ENCODE measurements at places on chromosomes 5 and 9.
A peak's percentile ranks its signal among the peaks of the same experiment; 100 is the strongest.

- no peak for DNase-seq
Measured at GRCh38 chr9:109238125-109238524, 71.1 kb upstream of the FRRS1L start.

DNA sequence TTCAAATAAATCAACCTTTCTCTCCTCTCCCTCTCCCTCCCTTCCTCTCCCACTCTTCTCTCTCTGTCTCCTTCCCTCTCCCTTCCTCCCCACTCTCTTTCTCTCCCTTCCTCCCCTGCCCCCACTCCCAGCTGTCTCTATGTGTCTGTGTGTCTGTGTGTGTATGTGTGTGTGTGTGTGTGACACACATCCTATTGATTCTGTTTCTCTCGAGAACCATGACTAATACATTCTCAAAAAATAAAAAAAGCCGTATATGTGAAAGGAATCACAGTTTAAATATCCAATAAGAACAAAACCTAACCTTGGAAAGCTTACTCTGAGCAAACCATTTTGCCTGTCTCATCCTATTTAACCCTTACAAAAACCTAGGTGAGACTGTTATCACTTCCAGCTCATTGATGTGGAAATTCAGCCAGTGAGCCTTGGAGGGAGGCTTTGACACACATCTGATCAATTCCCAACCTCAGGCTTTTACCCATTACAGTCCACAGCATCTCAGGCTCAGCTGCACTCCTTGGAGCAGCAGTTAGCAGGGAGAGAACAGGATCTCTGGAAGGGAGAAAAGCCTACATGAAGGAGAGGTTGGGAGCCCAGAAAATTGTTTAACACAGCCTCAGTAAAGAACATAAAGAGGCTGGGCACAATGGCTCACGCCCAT, 8.3 kb downstream of the HSD17B3 start:
- DNase-seq, result no peak

GRCh38 chr5:123735384-123735783, 223.4 kb downstream of the CSNK1G3 start:
- DNase-seq, result no peak

DNA sequence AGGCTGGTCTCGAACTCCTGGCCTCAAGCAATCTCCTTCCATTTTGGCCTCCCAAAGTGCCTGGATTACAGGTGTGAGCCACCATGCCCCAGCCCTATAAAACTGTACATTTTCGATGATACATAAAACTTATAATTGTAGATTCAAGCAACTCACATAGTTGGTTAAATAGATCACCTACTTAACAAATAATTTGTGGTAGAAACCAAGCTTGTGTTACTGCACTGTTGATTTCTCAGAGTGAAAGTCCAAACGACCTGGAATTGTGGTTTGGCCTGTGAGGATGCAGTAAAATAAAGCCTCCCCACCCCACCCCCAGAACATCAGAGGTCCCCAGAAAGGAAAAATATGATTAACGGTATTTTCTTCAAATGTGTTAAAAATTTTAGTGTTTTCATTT, 92.7 kb downstream of the TRIO start:
- DNase-seq, result no peak

DNA sequence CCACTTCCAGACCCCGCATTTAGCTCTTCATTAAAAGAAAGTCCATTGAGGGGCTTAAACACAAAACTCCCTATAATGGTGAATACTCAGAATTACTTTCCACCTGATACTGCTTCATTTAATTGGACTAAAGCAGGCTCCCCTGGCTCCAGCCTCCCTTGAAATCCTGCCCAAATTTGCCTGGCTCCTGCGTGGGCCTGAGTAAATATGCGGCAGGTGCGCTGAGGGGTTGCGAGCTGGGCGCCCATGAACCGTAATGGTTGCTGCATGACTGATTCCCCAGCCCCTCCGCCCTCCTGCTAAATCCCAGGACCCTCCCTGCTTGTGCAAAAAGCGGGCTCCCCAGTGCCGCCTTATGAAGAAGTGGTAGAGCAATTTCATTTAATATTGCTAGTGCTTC, 639.7 kb downstream of the BNC2 start:
- DNase-seq, result no peak

GRCh38 chr5:115366223-115366622, 69.8 kb upstream of the CCDC112 start:
- DNase-seq, result no peak

- DNase-seq, result no peak
Measured at GRCh38 chr5:122073864-122074263, 4.2 kb downstream of the LOX start.

- DNase-seq, result no peak
Measured at GRCh38 chr9:106587042-106587441, 275.9 kb upstream of the ZNF462 start.

- no peak for DNase-seq
Measured at GRCh38 chr5:117999939-118000549, 988.3 kb downstream of the DTWD2 start.

DNA sequence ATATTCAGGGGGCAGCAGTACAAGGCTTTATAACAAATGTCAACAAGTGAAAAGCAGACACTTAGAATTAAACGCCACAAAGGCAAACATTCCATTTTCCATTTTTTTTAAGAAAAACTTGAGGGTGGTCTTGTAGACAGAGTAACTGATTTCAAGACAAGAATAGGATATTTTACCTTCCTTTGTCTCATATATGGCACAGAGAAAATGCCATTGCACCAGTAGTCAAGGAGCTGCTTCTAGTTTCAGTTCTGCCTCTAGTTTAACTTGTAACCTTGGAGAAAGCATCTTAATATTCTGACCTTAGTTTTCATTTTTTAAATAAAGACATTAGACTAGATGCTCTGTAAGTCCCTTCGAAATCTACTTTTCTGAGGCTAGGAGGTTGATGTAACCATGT, 355.3 kb upstream of the KCNN2 start:
- DNase-seq, result no peak

GRCh38 chr5:8005416-8005815, 136.5 kb downstream of the MTRR start:
- DNase-seq, result no peak

- DNase-seq, result no peak
Measured at GRCh38 chr9:6460189-6460768, 47.3 kb downstream of the UHRF2 start.

DNA sequence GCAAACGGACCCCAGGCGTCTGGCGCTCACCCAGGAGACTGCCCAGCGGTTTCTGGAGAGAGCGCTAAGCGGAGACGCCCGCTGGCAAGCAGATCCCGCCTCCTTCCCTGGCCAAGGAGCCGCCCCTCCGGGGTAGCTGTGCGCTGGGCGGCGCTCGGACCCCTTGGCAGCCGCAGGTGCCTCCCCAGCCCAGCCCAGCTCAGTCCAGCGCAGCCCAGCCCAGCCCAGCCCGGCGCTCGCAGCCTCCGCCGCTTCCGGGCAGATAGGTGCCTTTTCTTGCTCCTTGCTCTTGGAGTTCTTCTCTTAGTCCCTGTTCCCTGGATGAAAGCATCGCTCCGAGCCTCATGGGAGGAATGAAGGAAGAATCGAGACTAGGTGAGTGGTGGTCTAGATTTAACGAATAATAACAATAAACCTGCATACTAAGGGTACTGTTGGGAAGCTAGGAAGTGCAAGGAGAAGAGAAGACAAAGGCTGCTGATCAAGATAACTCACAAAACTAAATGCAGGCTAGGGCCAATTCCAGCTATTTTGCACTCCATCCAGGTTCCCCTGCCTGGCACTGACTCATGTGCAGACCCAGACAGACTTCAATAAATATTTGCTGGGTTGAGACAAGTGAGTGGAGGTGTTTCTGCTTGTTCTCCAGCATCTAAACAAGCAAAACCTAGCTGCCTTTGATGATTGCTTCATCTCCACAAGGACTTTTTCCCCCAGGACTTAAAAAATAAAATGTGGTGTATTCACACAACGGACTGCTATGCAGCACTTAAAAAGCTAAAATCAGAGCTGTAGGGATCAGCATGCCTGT, at the start of gene STK32A:
Gene STK32A (plus strand): TSS at position 202 of the 811 bp plus-strand sequence. CDS start 4,609 bp downstream, outside the sequence.
- DNase-seq, result no peak

DNA sequence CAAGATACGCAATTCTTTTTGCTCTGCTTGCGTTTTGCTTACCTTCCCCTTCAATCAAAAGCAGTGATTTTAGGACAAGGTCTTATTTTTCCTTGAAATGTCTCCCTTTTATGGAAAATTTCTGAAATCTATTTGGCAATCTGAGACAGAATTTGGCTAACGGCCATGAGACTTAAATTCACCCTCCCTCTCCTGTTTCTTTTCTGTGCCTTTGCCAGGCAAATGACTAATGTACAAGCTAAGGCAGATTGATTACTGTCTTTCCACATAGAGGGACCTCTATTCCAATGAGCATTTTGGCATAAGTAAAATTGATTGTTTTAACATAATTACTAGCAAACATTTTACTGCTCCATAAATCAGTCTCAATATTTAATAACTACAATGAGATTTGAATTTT, 31.7 kb downstream of the FAM81B start:
- DNase-seq, result no peak

GRCh38 chr5:96648023-96648422, 14.2 kb upstream of the CAST start:
- no peak for DNase-seq

- no peak for DNase-seq
Measured at GRCh38 chr5:109105631-109106267, 304.0 kb downstream of the PJA2 start.

DNA sequence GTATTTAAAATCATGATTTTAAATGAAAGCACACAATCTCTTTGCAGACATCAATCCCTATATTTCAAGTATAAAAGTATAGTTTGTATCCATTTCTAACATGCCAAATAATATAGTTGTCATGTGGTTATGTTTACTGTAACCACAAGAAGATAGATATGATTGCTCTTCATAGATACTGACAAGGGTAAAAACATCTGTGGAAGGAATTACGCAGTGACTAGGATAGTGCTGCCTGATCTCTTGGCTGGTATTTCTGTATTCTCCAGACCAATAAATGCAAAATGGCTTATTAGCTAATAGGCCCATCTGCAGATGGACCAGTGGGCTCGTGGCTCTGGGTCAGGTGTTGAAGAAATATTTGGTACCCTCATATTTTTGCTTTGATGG, 34.9 kb upstream of the FBN2 start:
- DNase-seq, result no peak

- DNase-seq, result no peak
Measured at GRCh38 chr5:35138232-35138631, 90.5 kb upstream of the AGXT2 start.

DNA sequence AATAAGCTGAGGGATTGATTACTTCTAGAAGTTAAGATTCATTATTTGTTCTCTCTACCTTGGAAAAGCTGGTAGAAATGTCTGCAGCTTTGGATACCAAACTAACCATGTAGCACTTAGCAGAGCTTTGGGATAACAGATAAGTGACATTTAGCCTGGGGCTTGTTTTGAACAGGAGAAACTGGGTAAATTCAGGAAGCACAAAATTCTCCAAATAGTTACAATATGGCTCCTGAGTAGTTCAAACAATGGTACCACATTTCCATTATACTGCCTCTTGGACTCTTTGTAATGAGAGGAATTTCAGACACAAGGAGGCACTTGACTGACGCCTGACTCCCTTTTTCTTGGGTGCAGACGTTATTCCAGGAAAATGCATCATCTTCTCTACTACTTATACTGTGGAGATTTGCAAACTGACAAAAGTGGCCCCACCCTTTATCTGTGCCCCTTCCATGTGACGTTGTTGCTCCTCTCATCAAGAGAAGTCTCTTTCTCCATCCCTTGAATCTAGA, 22.5 kb downstream of the PRUNE2 start:
- no peak for DNase-seq

DNA sequence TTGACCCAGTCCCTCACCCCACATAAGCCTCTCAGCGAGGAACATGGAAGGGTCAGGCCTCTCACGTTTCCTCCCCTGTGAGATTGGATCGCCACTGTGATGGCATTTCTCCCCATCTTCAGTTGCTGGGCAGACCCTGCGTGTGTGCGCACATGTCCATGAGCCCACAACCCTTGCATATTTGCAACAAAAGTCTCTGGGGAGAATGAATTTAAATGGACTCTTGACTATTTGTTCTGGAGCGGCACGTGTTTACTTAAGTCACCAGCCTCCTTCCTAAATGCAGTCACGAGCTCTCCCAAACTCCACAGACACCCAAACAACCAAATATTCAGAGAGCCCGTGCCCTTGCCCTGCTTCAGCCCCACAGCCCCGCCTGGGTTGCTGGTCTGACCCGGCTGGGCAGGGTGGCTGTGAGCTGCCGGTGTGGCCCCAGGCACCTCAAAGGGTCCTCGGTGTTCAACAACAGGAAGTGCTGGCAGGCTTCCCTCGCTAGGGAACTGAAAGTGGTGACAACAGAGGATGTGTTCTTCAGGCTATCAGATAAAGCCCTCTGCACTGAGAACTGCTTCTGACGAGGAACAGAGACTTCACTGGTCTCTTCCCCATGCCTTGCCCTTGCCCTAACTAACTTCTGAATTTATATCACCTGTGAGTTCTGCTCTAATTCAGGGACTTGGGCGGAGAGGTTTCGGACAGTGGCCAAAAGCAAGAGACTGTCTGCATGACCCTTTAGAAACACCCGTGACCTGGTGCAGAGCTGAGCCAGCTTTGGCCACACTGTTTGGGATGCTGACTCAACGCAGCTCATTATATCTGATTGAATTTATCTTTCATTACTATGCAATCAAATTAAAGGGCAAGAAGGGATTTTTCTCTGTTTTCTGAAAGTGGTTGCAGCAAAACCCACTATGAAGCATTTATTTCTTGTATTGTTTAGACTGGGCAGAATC, 19.2 kb upstream of the CD180 start:
- peak; percentile 21 for DNase-seq

GRCh38 chr5:159877894-159878448, 38.3 kb upstream of the ADRA1B start:
- DNase-seq, result no peak

- no peak for DNase-seq
Measured at GRCh38 chr5:54544044-54544443, 26.5 kb downstream of the SNX18 start.

DNA sequence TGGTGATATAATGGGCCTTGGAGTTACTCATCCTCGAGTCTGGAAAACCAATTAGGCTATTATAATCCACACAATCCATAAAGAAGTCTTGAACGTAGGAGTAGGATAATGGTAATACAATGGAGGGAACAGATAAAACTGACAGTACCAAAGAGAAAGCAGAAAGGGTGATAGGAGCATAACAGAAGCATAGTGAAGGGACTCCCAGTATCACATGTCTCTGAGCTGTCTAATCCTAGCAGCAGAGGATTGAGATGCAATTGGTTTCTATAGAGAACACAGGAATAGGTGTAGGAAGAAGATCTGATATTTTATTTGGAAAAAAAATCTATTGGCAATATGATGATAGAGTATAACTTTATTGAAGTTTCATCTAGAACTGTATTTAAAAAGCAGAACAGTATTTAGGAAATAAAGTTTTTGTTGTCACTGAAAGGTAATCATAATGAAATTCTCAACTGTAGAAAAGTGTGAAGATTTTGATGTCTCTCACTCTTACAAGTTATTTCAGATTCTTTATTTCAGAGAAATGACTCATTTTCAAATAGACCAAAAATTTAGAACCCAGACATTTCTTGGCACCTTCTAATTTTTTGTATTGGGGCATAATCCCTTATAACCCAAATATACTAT, 25.4 kb downstream of the SRFBP1 start:
- DNase-seq, result no peak

DNA sequence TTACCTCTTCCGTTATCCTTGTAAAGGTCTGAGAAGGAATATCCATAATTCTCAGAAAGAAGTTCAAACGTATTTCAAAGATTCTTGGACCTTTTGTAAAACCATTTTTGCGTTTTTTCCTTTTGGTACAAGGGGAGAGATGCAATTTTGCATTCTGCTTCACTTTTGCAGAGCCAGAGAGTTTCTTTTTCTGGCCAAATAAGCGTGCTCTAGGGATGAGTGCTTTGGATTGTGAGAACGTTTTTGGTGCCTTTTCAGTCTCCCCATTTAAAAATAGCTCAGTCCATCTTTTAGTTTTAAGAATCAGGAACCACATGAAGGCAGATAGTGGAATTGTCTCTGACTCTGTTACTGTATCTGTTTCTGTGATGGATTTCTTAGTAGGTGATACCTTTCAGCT, 1.5 kb downstream of the ARHGAP26 start:
- no peak for DNase-seq
